ENCODE measurements at places on chromosomes 16 and 17.
A peak's percentile ranks its signal among the peaks of the same experiment; 100 is the strongest.

DNA sequence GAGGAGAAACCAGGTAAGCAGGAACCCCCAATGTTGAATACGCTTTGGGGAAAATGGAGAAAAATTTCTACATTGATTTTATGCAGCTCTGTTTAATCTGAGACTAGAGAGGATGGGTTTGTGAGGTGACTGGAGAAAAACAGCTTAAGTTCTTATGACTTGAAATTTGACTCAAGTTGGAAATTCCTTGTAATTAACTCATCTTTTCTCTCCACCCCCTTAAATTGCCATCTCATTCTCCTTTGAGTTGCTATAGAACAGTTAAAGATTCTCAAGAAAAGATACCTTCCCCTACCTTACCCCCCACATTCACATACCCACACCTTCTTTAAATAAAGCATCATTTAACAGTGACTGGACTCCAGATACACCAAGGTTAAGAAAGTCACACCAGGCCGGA is 24.2 kb downstream of the ZNRF1 start:
- peak; percentile 22 for DNase-seq

- DNase-seq: peak; percentile 84
These were observed 40.1 kb downstream of the MYO18A start for GRCh38 chr17:29140051-29140621.

GRCh38 chr17:41571561-41572434 is at the start of gene KRT9:
KRT9 (minus strand) TSS chr17:41572059; CDS start chr17:41571992, 67 bp downstream.
- DNase-seq: no peak

- DNase-seq: no peak
These were observed 10.7 kb upstream of the USP10 start for GRCh38 chr16:84689111-84689510.

DNA sequence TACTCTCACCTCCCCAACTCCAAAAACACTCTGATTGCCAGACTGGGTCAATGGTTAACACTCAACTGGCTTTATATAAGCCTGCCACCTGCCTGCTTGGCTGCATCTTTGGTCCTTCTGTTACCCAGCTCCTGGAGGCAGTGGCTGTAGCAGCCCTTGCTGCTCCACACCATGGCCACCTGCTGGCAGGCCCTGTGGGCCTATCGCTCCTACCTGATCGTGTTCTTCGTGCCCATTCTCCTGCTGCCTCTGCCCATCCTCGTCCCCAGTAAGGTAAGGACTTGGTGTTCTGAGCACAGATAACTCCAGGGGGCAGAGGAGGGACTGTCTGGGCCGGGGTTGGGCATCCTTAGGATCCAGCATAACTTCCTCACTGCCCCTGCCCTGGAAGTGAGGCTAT is at the start of gene SLC13A2:
SLC13A2 (plus strand) TSS at position 103 of the 400 bp plus-strand sequence; CDS start at position 172, 69 bp downstream.
- no peak for DNase-seq

GRCh38 chr16:88455610-88456355 is 2.7 kb downstream of the ZFPM1 start:
- DNase-seq: peak; percentile 28

GRCh38 chr16:11535494-11535893 is 51.2 kb downstream of the LITAF start:
- DNase-seq: no peak

GRCh38 chr16:65480281-65481091 is 358.6 kb upstream of the CDH11 start:
- no peak for DNase-seq

DNA sequence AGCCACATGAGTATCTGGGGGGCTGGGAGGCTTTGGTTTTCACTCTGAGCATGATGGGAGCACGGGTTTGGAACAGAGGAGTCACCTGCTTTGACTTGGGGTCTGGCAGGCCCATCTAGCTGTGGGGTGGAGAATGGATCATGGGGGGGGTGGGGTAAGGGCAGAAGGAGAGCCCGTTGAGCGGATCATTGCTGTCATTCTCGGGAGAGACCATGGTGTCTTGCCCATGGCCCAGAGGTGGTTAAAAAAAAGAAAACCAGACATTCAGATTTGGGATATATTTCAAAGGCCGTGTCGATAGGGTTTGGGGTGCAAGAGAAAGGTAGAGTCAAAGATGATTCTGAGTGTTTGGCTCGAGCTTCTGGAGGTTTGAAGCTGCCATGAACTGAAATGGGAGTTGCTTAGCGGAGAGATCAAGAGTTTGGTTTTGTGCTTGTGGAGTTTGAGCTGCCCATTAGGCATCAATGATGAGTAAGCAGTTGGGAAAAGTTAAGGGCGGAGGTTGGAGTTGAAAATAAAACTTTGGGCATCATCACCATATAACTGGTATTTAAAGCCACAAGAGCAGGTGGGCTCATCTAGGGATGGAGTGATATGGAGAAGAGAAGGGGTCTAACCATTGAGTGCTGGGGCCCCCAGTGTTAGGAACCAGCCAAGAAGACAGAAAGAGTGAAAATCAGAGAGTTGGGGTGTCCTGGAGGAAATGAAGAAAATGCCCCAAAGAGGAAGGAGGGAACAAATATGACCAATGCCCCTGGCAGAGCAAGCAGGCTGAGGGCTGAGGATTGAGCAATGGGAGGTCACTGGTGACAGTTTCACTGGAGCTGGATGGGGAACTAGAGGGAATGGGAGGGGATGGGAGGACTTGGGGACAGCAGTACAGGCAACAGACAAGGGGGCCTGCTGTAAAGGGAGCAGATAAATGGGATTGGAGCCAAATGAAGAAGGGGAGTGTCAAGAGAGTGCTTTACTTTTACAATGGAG is 1.9 kb downstream of the NOD2 start:
- DNase-seq: peak; percentile 96

- peak; percentile 74 for DNase-seq
These were observed 562 bp downstream of the ZC3H7A start for GRCh38 chr16:11796227-11797165.

DNA sequence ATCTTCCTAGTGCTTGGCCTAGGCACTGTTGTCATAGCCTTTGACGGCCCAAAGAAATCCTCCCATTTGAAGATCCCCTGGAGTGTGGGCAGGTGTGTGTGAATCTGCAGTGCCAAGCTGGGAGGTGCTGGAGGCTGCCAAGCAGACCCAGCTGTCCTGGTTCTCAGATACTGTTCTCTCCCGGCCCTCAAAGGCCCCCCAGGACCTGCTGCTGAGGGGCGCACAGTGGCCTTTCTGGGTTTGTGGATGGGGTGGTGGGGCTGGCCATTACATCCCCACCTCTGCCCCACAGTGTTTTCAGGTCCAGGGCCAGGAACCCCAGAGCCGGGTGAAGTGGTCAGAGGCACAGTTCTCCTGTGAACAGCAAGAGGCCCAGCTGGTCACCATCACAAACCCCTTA is 60.5 kb downstream of the MRC2 start:
- no peak for DNase-seq

DNA sequence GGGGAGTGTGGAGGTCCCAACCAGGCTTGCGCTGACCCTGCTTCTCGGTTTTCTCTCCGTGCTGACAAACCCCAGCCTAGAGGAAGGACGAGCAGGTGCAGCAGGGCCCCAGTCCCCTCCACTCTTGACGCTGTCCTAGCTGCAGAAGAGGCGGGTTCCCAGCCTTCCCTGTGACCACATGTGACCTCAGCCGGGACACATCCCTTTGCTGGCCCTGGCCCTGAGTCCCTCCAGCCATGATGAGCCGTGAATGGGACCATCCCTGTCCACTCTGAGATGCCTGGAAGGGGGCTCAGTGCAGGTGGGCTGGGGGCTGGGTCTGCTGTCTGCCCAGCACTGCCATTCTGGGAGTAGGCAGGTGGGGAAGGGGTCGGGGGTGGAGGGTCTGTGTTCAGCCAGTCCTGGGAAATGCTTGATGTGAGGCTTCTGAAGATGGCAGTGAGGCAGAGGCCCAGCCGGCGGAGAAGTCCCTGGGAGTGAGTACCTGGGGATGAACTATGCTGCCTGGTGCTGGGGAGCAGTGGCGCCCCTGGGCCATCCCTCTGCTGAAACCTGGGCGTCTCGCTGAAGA is 1.9 kb upstream of the TUBB3 start:
- DNase-seq: no peak

- no peak for DNase-seq
These were observed 16.2 kb upstream of the KLHDC4 start for GRCh38 chr16:87782033-87782432.

DNA sequence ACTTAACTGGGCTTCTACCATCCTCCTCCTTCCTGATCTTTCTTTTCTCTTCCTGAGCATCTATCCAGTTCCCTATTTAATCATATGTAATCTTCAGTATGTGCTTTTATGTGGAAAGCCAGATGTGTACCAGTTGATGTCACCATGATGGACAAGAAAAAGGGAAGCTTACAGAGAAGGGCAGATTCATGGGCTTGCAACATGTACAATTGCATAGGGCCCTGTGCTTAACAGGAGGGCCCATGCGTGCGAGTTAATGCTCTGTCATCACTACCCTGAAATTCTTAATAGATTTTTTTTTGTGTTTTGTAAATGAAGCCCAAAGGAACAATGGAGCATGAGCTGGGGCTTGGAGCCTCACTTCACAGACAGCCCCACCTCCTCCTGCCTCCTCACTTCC is 124.3 kb downstream of the CDH13 start:
- DNase-seq: no peak

DNA sequence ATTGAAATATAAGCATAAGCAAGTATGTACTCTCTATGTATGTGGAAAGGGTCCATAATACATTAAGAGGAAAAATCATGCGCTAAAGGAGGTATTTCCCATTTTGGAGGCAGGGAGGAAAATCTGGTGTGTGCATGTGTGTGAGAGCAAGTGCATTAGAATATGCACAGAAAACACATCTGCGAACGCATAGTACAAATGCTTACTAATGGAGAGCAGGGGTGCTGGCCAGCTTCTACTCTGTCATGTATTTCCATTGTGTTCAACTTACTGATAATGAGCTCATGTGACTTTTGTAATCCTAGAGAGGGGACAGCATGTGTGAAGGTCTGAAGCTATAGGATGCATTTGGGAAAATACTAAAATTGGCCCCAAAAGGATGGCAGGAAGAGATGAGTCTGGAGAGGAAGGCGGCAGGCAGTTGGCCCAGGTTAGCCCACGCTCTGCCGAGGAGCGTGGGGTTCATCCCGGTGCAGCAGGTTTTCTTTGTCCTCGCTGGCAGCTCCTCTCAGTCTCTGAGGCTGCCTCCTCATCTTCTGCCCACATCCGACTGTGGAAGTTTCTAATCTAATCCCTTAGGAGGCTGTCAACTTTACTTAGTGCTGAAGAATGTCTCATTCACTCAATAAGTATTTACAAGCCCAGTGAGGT is 17.8 kb upstream of the KSR1 start:
- no peak for DNase-seq

DNA sequence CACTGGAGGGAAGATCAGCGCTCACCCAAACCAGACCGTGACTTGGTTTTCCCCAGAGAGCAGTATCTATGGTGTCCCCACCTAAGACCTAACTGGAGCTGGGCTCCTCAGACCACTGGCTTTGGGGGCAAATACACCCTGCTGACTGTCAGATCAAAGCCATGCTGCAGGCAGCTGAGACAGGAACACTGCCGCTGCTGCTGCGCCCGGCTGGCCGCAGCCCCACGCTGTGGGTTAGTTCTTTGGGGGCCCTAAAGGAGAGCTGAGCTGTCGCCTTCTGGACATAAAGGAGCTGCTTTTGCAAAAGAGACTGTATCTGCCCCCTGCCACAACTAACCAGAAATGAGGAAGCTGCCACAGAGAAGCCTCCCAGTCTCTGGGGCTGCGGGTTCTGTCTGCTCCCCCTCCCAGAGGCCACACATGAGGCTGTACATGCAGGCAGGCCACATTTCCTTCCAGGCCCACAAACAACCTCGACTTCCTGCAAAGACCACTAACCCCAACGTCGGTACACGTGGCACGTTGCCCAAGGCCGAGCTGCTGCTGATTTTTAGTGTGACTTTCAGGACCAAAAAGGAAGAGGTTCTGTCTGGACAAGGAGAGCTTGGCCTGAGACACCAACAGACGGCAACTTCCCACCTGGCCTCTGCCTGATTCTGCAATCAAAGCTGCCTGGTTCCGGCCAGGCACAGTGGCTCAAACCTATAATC is 18.2 kb upstream of the ABR start:
- peak; percentile 89 for DNase-seq
